Activated CD4-positive, alpha-beta memory T cell treated with anti-CD3 and anti-CD28 coated beads, Interleukin-2, amount 10 ng/mL, durations not matched to agents 7 days and 5 days (primary cell): ENCODE measurements at places on chromosomes 1 and 21. TPM values are rescaled to one million over a fixed set of nuclear protein-coding genes. Genes with fewer than 3 reads are reported as not detected.

Gene CYP4X1
- not detected for total RNA-seq

Gene VHLL
- not detected for total RNA-seq

Gene SPTA1
- not detected for total RNA-seq

Gene GPR52
- 1.6 TPM for total RNA-seq

Gene PHC2
- total RNA-seq = 41.3 TPM

Gene KRTAP13-2
- not detected for total RNA-seq

Gene BLZF1
- 49.3 TPM for total RNA-seq

Gene SMAP2
- 173 TPM for total RNA-seq

Gene ZNF695
- 0.43 TPM for total RNA-seq

Gene TMEM53
- total RNA-seq = 5.6 TPM

Gene GOLPH3L
- 26.5 TPM for total RNA-seq

Gene S1PR1
- total RNA-seq = 219 TPM

Gene S100A14
- total RNA-seq = not detected

Gene CLIC4
- 30.6 TPM for total RNA-seq

Gene KLF17
- total RNA-seq = not detected

GRCh38 chr1:160420881-160421842, 20.8 kb downstream of the VANGL2 start:
- DNase-seq = no peak

GRCh38 chr1:230128569-230129285, 61.7 kb downstream of the GALNT2 start:
- DNase-seq = no peak

DNA sequence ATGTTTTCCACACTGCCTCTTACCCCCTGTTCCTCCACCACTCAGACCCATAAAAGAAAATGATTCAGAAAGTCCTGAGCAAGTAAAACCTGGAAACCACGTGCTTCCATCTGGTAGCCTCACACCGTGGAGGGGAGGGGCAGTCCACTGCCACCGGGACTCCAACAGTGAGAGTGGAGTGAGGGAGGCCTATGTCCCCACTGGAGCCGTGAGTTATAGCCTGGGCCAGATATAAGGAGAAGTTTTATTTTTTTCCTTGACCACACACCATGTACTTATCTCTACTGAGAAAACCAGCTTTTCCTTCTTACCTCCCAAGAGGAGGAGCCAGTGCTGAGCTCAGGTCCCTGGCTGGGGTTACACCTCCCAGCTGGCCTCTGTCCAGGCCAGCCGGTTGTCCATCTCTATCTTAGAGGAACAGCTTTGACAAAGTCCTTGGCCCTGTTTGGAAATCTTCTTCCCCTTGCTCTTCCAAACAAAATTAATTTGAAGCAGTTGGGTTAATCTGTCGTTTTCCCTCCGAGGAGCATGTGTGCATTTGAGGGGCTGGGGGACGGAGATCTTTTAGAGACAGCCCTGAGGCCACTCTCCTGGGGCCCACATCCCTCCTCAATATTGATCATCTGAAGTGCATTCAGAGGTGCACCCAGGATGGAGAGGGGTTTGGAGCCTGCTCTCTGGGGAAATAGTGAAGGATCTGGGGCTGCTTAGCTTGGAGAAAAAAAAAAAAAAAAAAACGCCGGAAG, 49.1 kb upstream of the SERBP1 start:
- no peak for DNase-seq

DNA sequence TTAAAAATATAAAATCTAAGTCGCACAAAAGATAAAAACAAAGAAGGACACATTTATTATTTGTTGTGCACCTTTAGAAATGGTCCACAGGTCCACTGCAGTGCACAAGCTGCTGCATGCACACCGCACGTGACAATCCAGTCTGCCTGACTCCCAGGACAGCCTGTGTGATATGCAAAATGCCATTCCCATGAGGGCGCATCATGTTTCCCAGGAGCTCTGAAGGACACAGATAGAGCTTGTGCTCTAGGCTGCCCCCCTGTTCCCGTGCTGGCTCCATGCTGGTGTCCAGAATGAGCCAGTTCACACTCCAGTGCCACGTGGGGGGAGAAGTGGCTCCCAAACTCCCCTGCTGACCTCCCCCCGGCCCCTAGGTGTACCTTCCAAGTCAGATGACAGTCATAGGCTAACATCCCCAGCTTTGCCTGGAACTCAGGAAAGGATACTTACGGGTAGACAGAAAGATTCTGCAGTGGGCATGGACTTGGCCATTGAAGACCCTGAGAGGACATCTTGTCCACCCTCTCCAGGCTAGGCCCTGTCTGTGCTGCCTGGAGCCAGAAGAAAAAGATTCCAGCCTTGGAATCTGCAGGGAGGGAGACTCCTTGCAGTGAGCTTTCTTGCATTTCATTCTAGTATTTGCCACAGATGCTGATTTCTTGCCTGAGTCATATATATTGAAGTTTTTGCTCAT, 26.3 kb downstream of the RAB7B start:
- no peak for DNase-seq

GRCh38 chr1:118461154-118461553, 276.1 kb upstream of the SPAG17 start:
- no peak for DNase-seq

- DNase-seq = no peak
These were observed 30.5 kb downstream of the C4BPA start for GRCh38 chr1:207134581-207134980.

- DNase-seq = no peak
These were observed 79.3 kb downstream of the SPSB1 start for GRCh38 chr1:9371951-9372350.

DNA sequence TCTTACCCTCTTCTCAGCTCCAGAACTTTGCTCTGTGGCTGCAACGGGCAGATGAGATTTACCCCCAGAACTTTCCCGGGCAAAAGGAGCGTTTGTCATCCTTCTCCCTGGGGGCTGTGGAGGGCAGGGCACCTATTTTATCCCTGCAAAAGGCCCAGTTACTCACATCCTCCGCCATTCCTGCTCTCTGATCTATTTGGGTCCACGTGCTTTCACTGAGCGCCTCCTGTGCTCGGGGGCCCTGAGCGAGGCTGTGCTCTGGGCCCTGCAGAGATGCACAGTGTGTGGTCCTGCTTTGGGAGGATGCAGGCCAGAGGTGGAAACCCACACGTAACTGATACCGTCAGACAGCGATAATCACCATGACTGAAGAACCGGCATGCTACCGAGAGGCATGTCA, 2.4 kb upstream of the CSMD2 start:
- no peak for DNase-seq

DNA sequence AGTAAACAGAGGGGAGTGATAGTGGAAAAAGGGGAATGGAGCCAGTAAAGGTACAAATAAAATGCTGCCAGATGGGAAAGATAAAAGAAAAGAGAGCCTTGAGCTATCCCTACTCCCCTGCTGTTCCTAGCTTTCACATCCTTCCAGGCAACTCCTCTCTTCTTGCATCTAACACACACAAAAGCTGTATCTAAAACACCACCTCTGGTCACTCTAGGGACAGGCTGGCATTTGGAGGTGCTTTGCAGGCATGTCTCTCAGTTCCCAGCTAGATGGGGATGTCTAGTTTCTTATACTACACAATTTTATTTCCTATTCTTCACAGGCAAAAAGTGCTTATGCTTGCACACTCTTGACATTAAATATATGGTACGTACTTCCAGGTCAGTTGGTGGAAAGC, 185.1 kb upstream of the ST6GALNAC5 start:
- no peak for DNase-seq

DNA sequence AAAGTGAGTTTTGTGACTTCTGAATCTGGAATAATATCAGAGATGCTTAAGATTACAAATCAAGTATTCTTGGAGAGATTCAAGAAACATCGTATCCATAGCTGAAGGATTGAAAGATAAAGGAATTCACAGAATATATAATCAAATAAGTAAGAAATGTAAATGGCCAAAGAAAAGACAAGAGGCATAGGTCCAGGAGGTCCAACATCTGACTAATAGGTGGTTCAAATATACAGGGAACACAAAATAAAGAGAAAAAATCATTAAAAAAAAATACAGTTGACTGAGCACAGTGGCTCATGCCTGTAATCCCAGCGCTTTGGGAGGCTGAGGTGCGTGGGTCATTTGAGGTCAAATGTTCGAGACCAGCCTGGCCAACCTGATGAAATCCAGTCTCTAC, 6.6 kb upstream of the MIS18A start:
- no peak for DNase-seq

GRCh38 chr1:214584805-214585766, 17.9 kb upstream of the CENPF start:
- DNase-seq = no peak

GRCh38 chr1:3477241-3477995, 23.0 kb downstream of the ARHGEF16 start:
- DNase-seq = no peak

DNA sequence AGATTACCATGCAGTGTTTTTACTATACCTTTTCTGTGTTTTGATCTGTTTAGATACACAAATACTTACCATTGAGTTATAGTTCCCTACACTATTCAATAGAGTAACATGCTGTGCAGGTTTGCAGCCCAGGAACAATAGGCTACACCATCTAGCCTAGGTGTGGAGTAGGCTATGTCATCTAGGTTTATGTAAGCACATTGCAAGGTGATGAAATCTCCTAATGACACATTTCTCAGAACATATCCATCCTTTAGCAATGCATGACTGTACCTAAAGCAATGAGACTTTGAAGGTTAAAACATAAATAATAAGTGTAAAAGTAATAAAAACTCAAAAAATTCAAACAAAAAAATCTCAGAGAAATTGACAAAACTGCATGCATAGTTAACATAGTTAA, 358.6 kb downstream of the USH2A start:
- DNase-seq = no peak

- no peak for DNase-seq
These were observed 35.8 kb downstream of the LDLRAD1 start for GRCh38 chr1:53982034-53982762.

- DNase-seq = no peak
These were observed 17.5 kb downstream of the KLHL12 start for GRCh38 chr1:202909494-202909893.

DNA sequence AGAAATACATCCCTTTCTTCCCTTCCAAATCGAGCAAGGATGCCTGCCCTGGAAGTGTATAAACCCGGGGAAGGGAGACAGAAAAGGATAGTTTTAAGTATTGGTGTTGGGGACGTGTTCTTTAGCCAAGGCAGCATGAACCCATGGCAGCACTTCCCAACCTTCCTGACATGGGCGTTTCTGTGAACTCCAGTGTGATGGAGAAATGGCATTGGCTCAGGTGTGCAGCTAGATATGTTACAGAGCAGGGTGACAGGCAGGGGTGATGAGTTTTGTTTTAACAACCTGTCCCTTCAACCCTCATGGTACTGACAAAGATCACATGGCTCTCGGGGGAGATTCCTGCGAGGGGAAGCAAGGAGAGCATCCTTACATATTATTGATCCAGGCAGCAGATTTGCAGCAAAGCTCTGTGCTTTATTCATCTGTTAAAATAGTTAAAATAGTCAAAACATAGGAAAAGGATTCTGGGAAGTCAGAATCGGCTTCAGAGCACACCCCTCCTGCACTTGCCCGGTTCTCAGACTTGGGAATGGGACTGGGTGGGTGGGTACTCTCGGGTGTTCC, 4.0 kb downstream of the MX1 start:
- DNase-seq = no peak

DNA sequence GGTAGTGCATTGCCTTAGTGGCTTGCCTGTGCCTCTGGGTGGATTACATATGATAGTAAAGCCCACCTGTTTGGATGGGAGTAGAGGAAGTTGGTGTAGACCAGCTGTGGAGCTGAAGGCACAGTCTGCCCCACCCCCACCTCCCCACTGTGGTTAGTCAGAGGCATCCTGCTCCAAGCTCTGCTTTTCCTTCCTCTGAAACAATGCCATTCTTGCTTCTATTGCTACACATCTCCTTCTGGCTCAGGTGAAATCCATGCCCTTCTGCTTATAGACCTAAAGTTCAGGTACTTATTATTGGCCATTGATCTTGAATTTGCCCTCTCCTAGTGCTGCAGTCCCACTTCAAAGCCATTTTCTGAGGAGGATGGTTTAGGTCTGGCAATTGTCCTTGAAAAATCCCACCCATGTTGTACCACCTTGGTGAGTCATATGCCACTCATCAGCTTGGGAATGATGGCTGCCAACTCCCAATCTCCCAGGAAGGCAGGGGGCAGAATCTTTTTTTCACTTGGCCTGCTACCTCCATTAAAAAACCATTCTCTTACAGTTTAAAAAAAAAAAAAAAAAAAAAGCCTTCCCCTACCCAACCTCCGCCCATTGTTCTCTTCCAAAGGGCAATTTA, 6.7 kb upstream of the TXLNA start:
- no peak for DNase-seq

DNA sequence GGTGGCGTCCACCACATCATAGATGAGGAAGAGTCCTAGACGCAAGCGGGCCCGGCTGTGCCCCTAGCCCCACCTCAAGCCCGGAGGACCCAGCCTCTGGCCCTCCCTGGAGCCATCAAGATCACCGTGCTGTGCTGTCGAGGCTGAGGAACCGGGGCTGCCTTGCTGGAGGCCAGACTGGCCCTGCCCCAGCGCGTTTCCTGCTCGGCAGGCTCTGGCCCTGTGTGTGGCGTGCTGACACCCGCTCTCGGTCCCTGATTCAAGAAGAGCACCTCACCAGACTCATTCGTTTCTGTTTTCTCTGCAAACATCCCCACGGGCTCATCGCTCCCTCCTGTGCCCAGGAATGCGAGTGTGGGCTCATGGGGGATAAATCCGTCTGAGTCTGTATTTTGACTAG, 51.1 kb downstream of the GLIS1 start:
- DNase-seq = no peak

- peak; percentile 66 for DNase-seq
These were observed 91.0 kb upstream of the KCNA3 start for GRCh38 chr1:110765640-110766335.

- peak; percentile 21 for DNase-seq
These were observed 9.0 kb downstream of the GON4L start for GRCh38 chr1:155847823-155848529.

DNA sequence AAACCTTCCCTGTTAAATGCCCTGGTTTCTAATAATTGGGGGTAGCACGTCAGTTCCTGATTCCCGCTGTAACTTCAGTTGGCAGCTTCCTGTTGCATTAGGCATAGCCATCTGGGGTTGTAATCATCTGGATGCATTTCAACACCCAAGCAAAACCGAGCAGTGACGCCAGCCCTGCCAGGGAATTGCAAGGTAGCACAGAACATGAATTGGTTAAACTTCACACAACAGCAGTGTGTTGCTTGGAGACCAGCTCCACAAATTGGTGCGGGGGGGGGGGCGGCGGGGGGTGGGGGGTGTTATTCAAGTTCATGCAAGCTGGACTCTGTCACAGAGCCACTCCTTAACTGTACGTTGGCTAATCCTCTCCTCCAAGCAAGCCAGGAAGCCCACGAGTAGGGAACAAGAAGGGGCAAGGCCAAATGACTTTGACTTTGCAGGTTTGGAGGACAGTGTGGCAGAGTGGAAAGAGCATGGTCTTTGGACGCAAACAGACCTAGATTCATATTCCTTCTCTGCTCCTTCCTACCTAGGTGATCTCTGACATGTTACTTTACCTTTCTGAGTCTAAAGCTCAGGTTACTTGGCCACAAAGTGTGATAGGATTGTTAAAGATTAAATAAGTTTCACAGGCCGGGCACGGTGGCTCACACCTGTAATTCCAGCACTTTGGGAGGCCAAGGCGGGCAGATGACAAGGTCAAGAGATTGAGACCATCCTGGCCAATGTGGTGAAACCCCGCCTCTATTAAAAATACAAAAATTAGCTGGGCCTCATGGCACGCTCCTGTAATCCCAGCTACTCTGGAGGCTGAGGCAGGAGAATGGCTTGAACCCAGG, 4.7 kb downstream of the LAX1 start:
- DNase-seq = no peak
